ENCODE measurements at places on chromosomes 5 and 9.
A peak's percentile ranks its signal among the peaks of the same experiment; 100 is the strongest.

DNA sequence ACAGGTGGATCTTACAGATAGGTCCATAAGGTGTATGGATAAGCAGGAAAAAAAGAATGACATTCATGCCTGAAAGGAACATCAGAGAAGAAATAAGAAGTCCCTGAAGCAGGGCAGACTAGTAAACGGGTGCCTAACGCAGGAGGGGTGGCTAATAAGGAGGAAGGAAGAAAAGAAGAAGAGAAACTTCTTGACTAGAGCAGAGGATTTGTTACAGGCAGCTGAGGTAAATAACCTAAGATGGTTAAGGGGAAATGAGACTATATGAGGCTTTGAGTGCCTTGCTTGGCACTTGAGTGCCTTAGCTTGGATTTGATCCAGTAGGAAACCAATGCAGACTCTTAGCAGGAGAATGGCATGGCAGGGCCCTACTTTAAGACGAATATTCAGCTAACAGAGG, 313.5 kb upstream of the PDE4D start:
- no peak for DNase-seq

DNA sequence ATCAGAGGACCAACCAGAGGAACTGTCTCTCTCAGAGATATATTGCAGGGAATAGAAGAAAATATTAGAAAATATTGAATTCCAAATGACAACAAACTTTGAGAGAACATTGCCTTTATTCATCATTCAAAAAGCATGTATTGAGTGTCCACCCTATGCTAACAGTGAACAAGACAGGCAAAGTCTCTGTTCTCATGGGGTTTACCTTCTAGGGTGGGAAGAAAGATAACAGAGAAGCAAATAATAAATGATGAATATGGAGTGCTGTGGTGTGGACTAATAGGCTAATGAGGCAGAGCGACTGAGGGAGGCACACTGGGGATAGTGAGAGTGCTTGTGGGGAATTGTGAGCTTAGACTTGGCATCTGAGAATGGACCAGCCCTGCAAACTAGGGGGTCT, 43.4 kb upstream of the SHB start:
- no peak for DNase-seq

DNA sequence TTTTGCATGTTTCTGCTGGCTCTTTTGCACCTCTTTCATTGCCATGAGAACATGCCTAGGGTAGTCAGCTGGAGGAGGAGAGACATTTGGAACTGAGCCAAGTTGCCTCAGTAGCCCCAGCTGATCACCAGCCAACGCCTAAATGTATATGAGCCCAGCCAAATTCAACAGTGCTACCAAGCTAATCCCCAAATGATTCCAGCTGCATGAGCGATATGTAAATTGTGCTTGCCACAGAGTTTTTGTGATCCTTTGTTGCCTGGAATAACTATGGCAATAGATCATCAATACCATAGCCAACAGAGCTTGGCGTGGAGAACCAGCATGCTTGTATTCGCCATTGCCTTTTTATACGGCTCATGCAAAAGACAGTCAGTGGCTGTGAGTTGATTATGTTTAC, 110.5 kb downstream of the PRDM6 start:
- DNase-seq, result no peak

DNA sequence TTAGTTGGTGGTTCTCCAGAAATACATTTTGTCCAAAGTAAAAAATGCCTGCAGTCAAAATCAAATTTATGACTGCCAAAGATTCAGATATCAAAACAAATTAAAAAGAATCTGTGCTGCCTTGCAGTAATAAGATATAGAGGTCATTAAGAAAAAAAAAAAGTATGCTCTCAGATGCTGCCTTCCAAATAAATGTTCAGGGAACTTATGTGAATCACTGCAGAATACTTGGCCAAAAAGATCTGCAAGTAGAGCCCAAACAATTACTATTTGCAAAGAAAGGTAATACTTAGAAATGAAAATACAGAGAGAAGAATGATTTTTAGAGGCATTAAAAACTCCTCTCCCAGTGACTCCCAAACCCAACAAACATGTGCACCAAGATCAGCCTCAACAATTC, 52.4 kb downstream of the MRPS27 start:
- no peak for DNase-seq

DNA sequence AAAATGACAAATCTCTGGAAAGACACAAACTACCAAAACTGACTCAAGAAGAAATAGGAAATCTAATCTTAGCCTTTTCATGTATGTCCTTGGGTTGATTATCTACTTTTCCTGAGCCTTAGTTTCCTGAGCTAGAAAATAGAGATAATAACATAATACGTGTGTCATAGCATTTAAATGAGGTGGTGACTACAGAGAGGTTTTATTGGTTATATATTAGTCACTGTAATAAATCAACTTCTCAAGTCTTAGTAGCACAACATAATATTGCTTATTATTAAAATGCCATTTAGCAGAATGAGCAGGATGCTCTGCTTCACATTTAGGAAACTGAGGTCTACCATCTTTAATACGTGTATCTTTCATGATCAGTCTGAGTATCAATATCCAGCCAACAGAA, 7.1 kb upstream of the PJA2 start:
- no peak for DNase-seq

GRCh38 chr5:131534974-131535373, 100.1 kb downstream of the RAPGEF6 start:
- peak; percentile 76 for DNase-seq

DNA sequence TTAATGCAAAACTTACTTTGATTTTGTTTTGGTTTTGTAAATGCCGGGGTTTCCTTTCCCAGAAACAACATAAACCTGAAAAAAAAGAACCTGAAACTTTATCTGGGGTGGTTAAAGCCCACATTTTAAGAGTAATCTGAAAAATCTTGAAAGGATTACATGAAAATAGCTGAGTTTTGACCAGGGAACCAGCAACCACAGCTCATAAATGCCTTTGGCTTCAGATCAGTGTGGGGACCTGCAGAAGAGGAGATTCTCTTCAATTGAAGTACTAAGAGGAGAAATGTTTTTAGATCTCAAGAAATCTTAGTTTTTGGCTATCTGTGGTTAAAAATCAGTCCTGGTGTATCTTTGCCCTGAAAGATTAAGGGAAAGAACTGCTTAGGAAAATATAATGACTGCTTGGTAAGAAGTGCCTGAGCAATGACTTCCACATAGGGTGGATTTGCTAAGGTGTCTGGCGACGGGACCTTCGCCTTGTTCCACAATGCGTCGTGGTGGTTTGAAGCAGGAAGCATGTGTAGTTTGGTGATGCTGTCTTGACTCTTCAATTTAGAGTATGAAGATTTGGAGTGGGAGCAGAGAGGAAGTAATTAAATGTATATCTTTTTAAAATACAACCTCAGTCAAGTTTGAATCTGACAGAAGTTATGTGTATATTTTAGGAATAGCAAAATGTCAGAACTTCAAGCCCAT, 186.5 kb downstream of the MAN2A1 start:
- DNase-seq, result no peak

DNA sequence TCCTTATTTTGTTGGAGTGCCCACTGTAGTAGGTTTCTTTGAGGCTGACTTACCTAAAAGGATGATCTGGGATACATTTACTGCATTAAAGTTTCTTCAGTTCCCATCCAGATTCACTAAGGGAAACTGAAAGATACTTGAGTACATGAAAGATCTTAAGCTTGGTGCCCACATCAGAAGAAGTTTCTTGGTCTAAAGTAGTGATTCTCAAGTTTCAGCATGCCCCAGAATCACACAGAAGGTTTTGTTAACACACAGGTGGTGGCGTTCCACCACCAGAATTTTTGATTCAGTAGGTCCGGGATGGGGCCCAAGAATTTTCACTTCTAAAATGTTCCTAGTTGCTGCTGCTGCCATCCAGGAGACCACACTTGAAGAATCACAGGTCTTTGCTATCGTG, 171.0 kb downstream of the ZNF462 start:
- no peak for DNase-seq

DNA sequence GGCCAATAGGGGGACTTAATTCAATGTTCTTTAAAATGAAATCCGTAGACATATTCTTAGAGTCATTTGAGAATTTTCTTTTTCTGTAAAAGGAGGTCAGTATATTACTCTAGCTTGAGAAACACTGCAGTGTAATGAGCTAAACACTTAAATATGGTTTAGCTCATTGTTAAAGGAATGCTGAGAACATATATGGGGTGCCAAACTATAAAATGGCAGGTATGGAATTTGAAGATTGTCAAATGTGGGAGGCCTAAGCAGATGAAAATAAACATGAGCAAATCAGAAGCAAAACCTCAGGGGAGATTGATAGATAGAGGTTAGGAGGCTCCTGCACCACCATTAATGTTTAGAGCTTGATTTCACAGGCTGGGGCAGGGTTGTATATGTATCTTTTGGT, 57.9 kb downstream of the STX17 start:
- no peak for DNase-seq

GRCh38 chr5:149702934-149703646, 27.0 kb upstream of the PPARGC1B start:
- DNase-seq, result no peak

DNA sequence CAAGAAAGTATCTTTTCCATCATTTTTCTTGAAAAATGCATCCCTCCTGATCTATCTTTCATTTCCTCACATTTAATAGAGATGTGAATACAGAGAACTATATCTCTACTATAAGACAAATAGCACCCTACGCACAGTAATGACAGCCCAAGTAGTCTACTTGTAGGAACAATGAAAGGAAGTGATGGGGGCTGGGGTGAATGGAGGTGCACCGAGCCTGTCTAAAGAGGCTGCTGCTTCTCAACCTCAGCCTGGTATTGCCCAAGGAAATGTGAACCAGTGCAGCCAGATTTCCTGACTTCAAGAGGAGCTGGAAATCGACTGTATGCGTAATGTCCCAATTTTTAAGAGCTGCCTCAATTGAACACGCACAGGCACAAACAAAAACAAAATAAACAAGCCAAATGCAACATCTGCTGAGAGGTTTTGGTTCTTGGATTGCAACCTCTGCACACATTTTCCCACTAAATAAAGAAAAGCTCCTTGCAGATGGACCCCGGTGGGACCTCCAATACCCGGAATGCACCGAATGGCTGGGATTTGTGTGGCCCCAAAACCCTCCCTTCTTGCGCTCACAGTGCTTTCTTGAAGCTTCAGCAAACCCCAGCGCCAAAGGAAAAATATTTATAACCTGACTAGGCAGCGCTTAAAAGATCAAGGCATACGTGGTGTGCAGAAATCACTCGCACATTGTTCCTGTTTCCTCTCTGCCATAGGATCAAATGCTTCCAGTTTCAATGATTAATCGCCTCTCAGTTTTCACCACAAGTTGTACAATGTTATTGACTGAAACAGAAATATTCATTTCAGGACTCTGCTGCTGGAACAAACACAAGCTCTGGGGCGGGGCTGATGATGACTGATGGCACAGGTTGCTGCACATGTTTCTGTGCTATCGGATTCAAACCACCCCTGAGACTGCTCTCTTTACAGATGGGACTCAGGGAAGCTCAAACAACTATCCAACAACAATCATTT, 68.3 kb downstream of the KCNIP1 start:
- DNase-seq, result peak; percentile 49

DNA sequence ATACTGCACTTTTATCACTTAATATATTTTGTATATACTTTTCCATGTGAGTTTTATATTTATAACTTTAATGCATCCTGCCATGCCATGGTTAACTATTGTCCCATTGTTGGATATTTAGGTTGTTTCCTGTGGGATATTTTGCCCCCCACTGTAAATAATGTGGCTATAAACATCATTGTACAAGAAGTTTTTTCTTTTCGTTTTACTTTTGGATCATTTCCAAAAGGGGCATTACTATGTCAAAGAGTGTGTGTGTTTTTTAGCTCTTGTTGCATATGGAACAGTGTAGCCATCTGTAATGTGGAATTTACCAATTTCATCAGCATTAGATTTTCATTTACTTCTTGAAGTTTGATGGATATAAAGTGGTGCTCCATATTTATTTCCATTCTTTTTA, 13.3 kb downstream of the ITGA2 start:
- no peak for DNase-seq

DNA sequence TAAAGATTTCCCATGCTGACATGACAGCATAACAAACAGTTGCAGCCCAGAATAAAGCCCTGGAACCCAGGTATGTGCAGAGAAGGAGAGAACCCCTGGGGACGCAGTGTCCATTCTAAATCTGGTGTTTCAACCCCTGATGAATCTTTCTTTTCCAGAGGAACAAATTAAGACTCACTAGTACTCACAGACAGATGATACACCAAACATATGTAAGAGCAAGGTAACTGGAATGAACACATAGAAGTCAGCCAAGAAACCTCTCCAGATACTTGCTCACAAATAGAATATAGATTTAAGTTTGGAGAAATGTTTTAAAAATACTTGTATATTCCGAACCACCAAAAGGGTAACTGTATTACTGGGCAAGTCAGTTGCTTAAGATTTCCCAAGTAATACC, 130.8 kb upstream of the OTULINL start:
- no peak for DNase-seq

DNA sequence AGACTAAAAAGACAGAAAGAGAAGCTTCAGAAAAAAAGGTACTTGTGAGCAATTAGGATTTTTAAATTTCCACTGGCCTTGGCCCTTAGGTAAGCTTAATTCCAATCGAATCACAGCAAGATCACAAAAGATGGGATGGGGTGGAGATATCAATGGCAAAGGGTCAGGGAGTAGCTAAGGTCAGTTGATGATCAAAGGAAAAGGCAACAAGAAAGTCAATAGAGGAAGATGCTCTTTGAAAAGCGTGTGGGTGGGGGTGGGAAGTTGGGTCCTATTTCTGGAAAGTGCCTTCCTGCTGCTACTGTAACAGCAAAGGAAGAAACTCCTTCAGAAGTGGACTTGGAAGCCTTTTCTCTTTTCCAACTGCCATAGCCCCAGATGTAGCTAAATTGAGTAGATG, 7.3 kb downstream of the C1QTNF3 start:
- DNase-seq, result no peak

- DNase-seq, result no peak
Observed at GRCh38 chr9:12753931-12754330, 20.9 kb upstream of the LURAP1L start.

- DNase-seq, result no peak
Observed at GRCh38 chr9:2387166-2387565, 234.4 kb upstream of the VLDLR start.

DNA sequence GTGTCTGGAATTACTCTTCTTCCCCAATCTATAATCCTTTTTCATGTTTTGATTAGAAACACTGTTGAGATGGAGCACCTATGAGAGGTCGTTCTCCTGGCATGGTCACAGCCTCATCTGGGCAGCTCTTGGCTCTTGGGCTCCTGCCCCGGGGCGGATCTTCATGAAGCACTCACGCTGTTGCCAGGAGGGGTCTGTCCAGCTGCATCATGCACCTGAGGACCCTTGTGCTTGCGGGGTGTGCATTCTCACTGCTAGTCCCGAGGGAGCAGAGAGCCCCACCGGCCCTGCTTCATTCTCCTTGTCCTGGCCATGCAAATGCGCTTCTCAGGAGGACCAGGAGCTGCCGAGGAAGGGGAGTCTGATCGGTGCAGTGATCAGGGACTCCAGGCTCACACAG, 117.6 kb upstream of the S1PR3 start:
- DNase-seq, result no peak
